CD8-positive, alpha-beta T cell (primary cell): ENCODE measurements at places on chromosomes 5 and 9.

DNA sequence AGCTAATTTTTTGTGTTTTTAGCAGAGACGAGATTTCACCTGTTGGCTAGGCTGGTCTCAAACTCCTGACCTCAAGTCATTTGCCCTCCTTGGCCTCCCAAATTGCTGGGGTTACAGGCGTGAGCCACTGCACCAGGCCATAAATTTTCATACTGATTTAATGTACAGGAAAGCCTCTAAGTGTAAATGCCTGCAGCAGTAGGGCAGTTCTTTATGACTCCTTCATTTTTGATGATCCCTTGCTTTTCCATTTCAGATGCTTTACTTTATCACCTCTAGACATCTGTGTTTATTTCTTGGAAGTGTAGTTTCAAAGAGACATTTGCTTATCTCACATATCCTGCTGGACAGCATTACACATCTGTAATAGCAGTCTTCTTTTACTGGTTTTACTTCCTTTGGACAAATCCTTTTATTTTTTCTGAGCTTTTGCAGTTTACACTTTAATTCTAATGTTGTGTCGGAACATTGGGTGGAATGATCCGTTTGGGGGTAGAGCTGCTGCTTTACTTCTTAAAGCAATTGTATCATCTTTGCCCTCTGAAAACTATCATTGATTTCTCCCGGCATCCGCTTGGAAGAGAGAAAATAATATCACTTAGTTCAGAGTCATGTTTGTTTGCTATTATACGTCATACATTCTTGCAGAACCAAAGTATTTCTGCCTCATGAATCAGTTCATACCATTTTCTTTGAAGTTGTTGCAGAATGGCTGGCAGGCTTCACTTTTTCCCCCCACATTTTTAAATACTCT, 36.0 kb downstream of the SCGB3A1 start:
- DNase-seq: no peak

DNA sequence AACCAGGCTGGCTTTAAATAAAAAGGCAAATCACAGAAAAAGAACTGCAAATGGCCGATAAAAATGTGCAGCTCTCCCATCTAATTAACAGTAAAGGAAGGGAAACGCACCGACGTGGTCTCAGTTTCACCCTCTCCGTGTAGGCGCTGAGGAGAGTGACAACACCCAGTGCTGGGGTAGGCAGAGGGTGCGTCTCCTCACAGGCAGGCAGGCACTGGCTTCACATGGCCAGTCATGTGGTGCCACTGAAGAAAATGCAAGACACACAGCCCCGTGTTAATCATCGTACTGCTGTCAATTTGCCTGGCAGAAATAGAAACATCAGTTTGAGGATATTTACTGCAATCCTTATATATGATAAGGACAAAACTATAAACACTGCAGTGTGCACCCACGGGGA, 178.4 kb downstream of the FANCC start:
- no peak for DNase-seq

DNA sequence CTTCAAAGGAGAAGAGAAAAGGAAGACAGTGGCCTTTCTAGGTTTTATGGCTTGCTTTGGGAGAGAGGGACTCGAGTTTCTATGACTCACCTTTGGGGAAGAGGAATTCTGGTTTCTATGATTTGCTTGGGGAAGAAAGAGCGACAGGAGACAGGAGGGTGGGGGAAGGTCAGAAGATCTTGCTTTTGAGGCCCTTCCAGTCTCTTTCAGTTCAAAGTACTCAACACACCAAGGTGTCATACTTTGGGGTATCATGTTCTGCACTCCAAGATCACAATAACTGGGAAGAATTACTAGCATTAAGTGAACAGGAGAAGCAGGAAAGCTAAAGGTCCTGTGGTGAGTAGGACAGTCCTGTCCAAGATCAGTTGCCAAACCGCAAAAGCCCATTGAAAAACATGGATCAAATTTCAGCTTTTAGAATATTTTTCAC, 324.5 kb downstream of the ARHGEF28 start:
- DNase-seq: no peak

DNA sequence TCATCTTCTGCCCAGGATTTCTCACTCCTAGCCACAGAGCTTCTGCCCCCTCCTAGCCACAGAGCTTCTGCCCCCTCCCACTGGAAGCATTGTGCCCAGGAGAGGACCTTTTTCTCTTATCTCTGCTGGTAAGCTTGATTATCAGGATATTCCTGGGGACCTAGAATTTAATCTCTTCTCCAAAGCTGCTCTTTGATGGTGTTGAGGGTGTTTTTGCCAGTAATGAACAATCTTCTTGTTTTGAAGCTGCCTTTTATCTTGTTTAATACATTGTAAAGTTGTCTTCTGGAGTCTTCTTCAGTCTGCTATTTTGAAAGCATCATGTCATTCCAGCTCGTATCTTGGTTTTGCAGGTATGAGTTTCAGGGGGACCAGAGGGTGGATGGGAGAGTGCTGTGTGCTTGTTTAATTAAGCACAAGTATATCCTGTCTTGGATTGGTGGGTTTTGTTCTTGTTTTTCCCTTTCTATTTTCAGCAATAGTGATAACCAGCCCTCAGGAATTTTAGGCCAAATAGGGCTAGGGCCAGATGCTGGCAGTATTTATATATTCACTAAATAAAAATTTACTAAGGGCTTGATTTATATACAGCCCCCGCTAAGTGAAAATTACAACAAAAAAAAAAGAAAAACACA, 214.0 kb upstream of the DMRT1 start:
- no peak for DNase-seq

DNA sequence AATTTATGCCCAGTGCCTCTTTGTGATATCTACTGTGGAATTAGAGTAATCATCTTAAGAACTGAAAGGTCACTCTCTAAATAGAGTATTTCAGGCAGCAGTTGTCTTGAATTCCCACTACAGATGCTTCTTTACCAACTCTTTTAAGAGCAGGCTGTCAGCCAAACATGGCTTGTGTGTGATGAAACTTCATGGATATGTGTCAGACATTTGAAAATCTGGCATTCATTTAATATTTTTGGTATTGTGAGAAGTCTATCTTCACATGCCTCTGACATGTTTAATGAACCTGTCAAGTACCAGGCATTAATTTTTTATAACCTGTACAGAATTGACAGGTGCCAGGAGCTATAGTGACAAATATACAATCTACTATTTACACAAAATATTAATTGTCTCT, 318.6 kb downstream of the CDH9 start:
- DNase-seq: no peak

- DNase-seq: no peak
Observed at GRCh38 chr9:91426123-91426745, 2.6 kb upstream of the NFIL3 start.

DNA sequence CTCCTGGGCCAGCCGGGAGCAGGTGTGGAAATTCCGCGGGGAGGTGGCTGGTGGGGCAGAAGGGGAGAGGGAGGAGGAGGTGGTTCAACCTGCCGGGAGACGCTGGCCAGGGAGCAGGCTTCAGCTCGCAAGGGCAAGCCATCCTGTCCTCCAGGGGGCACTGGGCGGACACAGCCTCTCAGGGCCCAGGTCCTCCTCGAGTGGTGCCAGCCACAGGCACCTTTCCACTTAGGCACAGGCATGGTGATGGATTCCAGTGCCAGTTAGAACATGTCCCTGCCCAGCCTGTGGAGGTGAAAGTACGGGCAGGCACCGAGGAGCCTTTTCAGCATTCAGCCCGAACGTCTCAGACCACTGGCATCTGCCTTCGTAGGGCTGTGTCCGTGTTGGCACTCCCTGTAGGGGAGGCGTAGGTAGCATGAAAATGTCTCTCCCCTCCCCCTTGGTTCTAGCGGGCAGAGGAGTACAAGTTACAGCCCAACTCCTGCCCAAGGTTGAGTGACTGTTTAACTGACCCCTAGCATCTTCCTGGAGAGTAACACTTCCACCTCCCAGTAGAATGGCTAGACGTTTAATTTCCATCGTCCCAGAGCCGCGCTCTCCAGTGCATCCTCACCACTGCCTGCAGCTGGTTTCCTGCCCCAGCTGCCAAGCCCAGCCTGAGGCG, 48.9 kb downstream of the DAB2IP start:
- DNase-seq: peak; percentile 26

DNA sequence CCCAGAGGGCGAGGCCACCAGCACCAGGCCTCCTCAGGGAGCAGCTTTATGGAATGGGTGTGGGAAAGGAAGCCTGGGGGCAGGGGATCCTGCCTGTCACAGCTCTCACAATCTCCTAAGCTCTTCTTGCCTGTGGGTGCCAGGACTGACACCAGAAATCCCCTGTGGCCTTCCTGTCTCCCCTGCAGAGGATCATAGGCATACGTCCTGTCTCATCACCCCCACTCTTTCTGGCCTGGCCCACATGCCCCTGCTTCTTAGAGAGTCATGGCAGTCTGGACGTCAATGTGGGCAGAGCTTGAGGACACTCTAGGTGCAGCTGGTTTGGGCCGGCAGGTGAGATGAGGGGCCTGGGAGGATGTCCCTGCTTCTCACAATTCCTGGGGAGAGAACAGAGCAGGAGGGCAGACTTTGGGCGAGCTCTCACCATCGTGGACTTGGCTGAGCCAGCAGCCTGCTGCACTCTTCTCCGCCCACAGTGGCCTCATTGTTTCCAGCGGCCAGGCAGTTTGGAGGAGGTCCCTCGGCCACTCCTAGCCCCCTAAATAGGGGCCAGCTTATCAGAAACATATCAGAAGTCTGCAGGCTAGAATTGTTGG, 67.3 kb upstream of the ZFR start:
- DNase-seq: no peak

DNA sequence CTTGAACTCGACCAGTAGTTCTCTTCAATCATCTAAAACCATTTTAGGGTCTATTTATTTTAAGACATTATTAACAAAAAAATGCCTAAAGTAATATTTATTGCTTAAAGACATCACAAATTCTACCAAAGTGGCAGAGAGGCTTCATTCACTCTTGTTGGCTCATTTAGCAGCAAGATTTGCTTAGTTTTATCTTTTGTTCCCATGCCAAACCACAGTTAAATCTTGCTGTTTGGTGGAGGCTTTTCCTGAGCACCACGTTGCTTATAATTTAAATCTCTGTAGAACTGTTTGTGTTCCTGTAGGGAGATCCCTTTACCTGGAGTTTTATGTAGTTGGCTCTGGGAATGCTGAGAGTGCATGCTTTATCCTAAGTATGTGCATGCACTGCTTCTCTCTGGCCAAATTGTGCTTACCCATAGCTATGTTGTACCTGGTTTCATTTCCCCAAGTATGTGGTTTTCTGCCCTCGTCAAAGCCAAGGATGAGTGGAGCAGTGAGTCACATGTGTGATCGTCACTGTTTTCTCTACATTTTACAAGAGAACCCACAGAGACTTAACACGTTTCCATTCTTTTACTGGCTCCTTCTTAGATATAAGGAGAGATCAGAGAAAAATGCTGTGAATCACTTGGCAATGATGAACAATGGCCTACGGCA, 42.1 kb upstream of the MAST4 start:
- DNase-seq: no peak

GRCh38 chr9:135399000-135399649, 80.5 kb upstream of the PPP1R26 start:
- DNase-seq: no peak

DNA sequence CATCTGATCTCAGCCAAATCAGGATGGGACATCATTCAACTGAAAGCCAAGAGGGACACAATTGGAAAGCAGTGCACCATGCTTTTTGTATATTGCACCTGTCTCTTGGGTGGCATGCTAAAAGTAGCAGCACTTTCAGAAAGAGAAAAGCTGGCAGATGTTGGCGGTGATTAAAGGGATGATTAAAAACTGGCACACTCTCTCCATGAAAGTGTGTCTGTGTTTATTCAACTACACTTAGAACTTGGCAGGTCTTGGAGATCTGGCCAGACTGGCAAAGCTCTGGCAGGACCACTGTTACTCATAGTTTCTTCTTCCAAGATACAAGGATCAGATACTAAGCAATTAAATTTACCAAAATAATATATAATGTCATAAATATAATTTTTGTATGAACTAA, 112.9 kb upstream of the ELAVL2 start:
- DNase-seq: no peak

DNA sequence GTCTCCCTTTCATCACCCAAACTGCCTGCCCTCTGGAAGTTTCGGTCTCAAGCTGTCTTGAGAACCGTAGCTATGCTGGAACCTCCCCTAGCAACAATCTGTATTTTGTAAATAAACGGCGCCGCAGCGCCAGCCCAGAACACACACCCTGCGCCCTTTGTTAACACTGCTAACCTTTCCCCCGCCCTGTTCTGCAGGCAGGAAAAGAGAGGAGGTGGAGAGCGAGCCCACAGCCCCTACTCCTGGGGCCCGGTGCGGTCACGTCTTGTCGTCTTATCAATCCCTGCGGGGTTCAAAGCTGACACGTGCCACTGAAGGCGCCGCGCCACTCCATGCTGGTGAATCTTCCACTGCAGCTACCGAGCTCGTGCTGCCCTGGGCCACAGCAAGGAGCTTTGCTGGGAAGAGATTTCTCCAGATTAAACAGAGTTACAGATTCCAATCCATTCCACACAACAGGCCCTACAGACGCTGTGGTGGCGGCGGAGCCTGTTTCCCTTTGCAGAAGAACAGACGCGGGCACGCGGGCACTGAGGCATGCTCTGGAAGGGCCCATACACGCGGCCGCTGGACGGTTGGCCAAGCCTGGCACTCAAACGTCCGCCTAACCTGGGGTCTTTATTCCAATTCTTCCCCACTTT, 25.3 kb downstream of the ZDHHC11B start:
- DNase-seq: peak; percentile 69

- DNase-seq: no peak
Observed at GRCh38 chr9:115263371-115264075, 145.6 kb upstream of the TNC start.
